Activated naive CD4-positive, alpha-beta T cell (primary cell): ENCODE measurements at places on chromosomes 5 and 9.

DNA sequence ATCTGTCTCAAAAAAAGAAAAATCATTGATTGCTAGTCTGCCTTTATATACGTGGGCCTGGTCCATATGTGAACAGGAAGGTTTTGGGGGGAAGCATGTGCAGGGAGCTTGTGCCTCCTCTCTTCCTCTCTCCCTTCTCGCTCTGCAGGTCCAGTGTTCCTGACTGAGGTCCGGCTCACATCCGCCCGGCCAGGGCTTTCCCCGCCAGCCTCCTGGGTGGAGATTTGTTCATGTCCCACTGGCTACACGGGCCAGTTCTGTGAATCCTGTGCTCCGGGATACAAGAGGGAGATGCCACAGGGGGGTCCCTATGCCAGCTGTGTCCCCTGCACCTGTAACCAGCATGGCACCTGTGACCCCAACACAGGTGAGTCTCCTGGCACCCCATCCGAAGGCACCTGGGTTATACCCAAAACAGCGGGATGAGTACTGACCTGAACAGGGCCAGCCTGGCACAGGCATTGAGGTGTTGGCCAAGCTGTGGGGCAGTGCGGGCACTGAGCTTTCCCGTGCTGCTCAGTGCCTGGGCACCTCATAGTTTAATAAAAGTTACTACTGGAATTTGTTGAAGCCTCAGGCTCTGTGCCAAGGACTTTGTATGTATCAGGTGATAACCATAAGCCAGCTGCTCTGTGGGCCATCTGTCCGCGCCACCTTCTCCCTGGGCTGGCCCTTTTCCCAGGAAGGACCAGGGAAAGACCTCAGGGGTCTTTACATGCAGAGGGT, 39.4 kb upstream of the AIF1L start:
- DNase-seq, result no peak

DNA sequence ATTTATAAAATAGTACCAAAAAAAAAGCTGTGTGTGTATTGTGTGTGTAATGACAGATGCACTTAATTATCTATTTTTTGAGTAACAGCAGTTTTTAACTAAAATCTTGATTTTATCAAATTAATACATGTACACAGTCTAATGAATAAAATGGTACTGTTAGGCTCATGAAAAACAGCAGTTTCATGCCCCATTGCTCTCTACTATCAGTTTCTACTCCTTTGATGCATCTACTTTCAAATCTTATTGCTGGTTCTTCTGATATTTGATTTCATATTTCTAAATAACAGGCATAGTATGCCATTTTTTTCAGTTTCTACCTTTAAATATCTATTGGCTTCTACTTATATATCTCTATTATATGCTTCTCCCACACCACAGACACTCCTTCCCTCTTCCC, 117.4 kb downstream of the CCDC171 start:
- no peak for DNase-seq

- no peak for DNase-seq
These were observed 25.2 kb downstream of the IL12B start for GRCh38 chr5:159304961-159305595.

DNA sequence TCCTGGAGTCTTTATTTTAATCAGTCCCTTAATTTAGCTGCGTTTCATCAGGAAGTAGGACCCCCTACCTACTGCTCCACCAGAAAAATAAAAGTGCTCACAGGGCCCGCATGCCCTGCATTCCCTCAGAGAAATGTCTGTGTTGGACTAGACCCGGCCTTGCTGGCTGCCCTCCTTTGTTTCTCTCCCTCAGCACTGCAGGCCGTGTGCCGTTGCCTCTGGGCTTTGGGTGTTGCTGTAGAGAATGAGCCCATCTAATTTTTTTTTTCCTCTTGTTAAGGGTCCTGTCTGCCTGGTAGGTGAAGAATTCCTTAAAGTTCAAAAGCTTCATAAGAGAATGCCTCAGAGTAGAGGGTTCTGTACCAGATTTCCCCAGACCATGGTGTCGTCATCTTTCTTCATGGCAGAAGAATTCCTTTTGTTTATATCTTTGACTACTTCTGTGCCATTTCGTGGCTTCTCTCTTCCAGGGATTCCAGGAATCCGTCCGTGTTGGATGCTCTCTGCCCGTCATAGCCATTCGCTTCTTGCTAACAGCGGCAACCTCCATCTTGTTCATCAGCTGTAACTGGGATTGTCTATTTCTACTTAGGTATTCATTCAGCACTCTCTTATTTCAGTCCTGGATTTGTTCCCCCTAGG, 49.8 kb upstream of the ANGPTL2 start:
- DNase-seq, result no peak

DNA sequence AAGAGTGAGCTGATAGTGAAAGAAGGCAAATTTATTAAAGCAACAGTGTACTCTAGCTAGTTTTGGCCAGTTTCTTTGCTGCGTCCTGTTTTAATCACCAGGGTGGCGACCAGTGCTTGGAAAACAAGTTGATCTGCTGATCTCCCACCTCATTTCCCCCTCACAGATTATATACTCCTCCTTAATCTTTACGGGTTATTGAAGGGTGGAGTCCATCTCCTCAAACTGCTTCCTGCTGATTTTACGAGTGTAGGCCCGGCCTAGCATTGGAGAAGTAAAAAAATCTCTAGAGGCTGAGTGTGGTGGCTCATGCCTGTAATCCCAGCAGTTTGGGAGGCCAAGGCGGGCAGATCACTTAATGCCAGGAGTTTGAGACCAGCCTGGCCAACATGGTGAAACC, 14.0 kb upstream of the CFAP95 start:
- no peak for DNase-seq
